ENCODE measurements at places on chromosomes 12 and 14.
A peak's percentile ranks its signal among the peaks of the same experiment; 100 is the strongest.

GRCh38 chr14:50792634-50793068, 38.3 kb downstream of the NIN start:
- no peak for DNase-seq

DNA sequence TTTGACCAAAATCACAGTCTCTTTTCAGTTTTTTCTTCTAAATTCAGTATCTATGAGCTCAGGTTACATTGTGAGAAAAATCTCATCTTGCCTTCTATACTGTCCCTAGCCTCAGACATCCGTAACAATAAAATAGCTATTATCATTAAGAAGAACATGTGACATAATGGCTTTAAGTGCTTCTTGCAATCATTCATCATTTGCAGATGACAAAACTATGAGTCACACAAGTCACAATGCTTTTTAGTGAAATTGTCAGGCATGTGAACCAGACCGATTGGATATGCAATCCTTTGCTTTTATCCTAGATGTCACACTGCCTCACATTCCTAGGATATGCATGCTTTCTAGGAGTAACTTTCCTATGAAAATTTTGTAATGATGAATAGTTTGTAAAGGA, 313.1 kb downstream of the SLC6A15 start:
- no peak for DNase-seq

- DNase-seq = no peak
Measured at GRCh38 chr12:114396869-114397719, 8.8 kb downstream of the TBX5 start.

GRCh38 chr12:2753536-2753935, 41.2 kb upstream of the FKBP4 start:
- no peak for DNase-seq

GRCh38 chr14:27078191-27078590, 480.4 kb upstream of the NOVA1 start:
- no peak for DNase-seq

- DNase-seq = no peak
Measured at GRCh38 chr12:54359762-54360351, 4.4 kb downstream of the GPR84 start.

DNA sequence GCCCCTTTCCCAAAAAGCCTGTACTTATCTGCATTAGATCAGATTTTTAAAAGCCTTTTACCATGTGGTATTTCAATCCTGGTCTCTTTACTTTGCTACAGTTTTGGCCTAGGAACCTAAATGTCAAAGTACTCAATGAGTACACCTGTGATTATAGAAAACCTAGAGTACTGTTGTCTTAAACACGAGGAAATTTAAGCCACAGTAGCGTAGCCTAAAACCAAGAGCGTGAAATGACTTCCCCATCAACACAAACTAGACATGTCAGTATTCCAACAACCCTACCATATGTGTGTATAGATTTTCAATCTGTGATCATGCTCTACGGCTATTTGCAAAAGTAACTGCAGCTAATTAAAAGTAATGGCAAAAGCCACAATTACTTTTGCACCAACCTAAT, 52.7 kb upstream of the OR5AU1 start:
- DNase-seq = no peak

- no peak for DNase-seq
Measured at GRCh38 chr14:102588821-102589220, 3.6 kb upstream of the RCOR1 start.

DNA sequence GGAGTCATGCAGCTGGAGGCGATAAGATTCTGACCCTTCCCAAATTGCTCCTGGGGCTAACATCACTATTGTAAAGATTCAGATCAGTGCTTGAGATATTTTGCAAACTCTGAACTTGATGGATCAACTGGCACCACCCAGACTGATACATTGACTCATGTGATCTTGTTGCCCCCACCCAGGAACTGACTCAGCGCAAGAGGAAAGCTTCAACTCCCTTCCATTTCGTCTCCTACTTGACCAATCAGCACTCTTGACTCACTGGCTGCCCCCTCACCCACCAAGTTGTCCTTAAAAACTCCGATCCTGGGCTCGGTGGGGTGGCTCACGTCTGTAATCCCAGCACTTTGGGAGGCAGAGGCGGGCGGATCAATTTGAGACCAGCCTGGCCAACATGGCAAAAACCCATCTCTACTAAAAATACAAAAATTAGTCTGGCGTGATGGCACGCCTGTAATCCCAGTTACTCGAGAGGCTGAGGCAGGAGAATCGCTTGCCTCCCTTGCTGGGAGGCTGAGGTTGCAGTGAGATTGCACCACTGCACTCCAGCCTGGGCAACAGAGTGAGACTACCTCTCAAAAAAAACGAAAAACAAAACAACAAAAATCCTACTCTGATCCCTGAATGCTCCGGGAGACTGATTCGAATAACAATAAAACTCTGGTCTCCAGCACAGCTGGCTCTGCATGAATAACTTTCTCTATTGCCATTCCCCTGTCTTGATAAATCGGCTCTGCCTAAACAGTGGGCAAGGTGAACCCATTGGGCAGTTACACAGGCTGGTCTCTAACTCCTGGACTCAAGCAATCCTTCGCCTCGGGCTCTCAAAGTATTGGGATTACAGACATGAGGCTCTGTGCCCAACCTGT, 9.8 kb upstream of the ARF6 start:
- DNase-seq = no peak

DNA sequence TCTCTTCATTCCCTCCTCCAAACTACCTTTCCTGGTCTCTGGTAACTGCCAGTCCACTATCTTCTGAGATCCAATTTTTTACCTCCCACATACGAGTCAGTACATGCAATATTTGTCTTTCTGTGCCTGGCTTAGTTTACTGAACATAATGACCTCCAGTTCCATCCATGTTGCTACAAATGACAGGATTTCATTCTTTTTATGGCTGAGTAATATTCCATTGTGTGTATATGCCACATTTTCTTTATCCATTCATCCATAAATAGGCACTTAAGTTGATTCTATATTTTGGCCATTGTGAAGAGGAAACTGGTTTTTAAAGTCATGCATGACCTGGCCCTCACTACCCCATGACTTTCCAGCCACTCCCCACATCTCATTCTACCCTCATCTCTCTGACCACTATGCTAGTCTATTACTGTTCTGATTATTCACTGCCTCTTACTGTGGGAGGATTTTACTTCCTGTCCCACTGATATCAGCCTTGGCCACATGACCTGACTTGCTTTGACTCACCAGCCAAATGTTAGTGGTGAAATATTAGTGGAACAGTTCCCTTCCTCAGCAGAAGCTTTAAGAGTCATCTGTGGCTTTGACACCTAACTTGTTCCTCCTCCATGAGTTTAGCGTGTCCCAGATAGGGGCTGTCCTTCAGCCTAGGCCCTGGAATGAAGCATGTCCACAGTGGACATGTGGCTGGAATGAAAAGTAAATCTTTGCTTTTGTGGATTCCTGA, 52.2 kb downstream of the GOLGA5 start:
- DNase-seq = peak; percentile 54

DNA sequence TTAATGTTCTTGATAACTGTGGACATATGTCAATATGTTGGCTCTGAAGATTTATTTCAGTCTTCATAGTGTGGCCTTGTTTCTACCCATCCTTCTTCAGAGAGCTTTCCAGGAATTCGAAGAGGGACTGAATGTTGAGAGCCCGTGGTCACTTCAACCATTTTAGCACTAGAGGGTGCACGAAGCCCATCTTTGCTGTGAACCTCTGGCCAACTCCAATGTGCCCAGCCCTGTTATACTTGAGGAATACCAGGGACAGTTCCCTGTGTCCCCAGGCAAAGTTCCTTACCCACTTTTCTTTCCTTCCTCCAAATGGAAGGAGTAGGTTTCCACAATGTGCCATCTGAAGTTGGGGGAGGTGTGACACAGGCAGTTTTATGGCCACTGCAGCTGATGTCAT, 603.5 kb downstream of the RPL10L start:
- DNase-seq = no peak

DNA sequence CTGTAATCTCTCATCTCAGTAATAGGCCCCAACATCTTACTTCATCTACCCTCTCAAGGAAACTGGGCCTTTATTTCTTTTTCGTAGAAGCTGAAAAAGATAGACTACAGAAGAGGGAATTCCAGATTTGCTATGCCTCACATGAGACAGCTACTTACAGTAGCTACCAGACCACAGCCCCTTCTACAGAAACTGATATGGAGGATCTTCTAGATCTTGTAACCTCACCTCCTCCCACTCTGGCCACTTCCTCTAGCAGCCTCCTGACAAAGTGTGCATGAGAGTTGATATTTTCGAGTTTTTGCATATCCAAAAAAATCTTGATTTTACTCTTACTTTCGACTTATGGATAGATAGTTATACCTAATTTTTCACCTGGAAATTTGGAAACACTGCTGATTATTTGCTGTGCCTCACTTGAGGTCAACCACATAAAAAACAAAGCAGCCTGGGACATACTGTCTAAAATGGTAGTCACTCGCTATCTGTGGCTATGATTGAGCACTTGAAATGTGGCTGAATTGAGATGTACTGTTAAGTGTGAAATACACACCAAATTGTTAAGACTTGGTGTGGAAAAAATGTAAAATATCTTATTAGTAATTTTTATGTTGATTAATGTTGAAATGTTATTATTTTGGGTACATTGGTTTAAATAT, 86.3 kb upstream of the NID2 start:
- no peak for DNase-seq

DNA sequence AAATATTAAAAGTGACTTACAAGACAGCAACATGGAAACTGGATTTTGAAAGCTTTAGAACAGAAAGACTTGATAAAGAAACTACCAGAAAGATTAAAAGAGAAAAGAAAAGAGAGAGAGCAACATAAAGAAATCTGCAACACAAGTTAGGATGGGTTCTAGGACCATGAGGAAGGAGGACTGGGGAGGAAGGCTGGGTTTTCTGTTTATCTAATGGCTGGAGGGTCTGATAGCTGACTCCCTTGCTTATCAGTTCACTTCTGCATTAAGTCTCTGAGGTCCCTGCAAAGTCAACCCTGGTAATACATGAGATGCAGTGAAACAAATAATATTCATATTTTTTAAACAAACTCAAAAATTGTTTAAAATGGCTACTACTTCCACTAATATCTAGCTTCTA, 90.1 kb downstream of the RPAP3 start:
- no peak for DNase-seq

DNA sequence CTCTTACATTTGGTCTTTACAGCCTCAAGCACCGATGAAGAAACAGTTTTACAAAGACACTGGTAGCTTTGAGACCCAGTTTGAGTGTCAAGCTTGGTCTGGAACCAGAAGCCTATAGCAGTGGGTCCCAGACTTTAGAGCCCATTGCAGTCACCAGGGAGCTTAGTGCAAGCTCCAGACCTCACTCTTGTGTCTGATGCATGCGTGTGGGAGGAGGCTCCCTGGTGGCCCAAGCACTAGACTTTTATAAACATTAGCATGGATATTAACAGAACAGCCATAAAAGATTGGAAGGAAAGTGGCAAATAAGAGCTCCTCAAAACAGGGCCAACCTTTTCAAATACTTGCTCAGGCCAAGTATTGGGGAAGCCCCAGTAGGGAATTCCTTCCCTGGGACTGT, 45.5 kb downstream of the SLC8B1 start:
- DNase-seq = no peak

DNA sequence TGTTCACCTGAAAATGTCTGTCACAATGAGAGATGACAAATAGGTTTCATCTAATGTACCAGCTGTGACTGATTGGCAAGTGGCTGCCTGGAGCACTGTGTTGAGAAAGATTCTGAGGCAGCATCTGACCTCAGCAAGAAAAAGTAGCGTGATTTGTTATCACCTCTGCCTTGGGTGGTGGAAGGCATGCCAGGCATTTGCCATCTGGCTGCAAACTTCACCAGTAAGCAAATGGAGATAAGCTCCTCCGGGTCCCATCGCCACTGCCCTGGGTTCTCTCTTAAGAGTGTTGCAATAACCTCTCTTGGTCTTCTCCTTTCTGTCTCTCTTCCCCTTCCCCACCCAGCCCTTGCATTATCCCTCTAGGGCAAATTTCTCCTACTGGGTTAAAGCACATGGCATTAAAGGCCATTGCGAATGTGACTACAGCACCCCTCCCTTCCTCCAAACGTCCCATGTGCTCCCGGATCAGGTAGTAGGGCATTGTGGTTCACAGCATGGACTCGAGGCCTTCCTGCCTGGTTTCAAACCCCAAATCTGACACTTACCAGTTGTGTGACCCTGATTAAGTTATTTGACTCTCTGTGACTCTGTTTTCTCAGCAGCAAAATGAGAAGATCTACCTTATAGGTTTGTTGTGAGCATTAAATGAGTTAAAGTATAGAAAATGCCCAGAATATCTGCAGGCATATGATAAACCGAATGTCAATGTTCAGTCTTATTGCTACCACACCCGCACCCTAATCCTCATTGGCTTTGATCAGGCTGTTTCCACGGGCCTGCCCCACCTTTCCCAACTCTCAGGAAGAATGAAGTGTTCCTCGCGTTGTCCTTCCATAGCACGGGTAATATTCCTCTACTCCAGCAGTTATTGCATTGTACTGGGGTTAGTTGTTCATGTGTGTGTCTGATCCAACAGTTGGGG, 8.2 kb upstream of the LGALS3 start:
- DNase-seq = no peak

DNA sequence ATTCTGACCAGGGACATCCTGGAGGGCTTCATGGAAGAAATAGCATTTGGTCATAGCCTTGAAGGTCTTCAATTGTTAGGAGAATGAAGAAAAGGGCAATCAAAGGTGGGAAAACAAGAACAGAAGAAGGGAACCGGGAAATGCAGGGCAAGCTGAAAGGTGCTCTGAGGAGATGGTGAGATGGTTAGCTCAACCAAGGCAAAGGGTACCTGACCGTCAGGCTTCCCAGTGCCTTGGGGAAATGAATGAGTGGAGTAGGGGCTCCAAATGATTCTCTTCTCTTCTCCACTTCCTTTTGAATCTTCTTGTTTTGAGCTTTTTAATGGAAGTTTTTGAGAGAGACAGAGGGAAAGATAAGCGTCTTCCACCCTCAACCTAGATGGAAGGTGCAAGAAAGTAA, 155.6 kb upstream of the PWP1 start:
- DNase-seq = no peak

DNA sequence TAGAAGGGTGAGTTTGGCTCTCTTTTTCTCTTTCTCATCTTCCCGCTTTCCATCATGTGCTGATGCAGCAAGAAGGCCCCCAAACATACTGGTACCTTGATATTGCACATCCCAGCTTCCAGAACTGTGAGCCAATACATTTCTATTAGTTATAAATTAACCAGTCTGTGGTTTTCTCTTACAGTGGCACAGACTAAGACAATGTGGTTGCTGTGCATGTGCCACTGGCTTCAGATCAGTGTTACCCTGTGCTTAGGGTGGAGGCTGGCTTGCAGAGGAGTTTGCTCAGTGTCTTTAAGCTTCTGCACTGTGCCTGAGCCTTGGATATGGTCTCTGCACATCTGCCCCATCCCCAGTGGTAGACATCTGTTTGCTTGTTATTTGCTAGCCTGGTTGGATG, 5.5 kb downstream of the IFI27L2 start:
- no peak for DNase-seq

DNA sequence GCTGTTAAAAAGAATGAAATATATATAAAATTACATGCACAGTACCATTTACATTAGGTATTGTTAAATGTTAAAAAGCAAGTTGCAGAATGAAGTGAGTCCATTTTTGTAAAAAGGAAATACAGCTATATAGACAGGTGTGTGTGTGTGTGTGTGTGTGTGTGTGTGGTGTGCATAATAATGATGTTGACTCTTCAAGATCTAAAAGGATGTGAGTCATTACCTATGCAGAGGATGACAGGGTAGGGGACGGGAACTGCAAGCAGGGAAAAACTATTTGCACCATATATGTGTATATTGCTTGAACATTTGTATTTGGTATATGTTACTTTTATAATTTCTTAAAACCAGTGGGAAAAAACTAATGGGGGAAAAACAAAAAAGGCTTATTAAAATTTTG, 3.1 kb downstream of the C14orf39 start:
- DNase-seq = no peak

Data from common myeloid progenitor, CD34-positive (primary cell).